NCI-H2107 (cell line): ENCODE measurements at places on chromosomes 16 and 17.

DNA sequence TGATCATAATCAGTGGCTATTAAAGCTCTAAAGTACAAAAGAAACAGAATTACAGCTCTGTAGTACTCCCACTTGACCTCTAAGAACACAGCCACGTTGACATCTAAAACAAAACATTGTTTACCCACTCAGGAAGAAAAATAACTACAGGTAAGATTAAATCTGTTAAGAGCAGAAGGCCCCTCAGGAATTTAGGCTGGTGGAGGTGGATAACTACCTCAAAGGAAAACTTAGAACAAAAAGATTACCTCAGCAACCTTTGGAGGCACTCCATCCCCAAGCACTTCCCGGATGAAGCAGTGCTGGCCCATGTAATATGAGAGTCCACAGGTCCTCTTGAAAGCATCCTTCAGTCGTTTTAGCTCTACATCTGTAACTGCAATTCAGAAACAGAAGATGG lies 46.7 kb downstream of the USP32 start:
- no peak for DNase-seq

DNA sequence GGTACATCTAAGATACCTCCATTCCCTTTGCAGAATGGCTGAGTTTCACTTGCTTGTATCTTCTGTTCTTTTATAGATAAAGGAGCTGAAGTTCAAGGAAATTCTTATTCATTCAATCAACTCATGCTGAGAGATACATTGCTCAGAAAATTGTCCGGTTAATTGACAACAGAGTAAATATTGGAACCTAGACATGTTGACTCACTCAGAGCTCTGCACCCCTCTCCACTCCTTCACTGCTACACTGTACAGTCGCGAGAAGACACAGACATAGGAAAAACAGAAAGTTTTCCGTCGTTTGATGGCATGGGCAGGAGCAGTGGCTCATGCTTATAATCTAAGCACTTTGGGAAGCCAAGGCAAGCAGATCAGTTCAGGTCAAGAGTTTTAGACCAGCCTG lies 690.5 kb upstream of the SOX9 start:
- no peak for DNase-seq

DNA sequence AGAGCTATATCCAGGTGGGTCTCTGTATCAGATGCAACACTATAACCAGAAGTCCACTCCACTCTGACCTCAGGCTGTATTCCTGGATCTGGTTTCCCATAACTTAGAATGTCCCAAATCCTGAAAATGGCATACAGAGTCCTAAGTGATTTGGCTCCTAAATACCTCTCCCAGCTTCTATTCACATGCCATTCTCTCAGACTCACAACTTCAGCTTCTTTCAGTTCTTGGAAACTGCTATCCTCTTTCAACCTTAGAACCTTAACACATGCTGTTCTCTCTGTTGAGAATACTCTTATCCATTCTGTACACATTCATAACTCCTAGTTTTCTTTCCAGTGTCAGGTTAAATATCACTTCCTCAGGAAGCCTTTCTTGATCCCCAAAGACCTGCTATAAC lies 132.0 kb downstream of the BRIP1 start:
- DNase-seq, result no peak

GRCh38 chr16:58026139-58026704 lies 668 bp downstream of the MMP15 start:
- no peak for DNase-seq

DNA sequence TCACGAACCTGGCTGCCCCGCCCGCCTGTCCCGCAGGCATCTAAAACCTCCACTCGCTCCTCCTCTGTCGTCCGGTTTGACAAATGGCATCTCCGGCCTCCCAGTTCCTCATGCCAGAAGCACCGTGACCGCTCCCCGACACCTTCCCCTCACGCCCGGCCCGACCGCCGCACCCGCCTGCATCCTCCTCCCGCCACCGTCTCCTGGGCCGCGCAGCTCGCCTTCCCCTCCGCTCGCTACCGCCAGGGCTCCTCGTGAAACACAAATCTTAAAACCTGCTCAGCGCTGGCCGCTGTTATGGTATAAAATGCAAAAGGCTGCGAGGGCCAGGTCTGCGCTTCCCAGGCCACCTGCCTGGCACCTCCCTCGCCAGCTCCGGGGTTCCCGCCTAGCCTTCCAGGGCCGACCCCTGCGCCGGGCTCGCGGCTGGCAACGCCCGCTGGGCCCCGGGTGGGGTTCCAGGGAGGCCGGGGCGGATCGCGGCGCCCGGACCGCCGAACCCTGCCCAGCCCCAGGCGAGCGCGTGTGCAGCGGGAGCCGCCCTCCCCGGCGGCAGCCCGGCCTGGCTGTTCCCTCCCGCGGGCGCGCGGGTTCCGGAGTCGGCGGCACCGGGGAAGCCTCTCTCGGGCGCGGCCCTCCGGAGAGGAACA lies 488 bp downstream of the SPSB3 start:
- DNase-seq, result no peak

DNA sequence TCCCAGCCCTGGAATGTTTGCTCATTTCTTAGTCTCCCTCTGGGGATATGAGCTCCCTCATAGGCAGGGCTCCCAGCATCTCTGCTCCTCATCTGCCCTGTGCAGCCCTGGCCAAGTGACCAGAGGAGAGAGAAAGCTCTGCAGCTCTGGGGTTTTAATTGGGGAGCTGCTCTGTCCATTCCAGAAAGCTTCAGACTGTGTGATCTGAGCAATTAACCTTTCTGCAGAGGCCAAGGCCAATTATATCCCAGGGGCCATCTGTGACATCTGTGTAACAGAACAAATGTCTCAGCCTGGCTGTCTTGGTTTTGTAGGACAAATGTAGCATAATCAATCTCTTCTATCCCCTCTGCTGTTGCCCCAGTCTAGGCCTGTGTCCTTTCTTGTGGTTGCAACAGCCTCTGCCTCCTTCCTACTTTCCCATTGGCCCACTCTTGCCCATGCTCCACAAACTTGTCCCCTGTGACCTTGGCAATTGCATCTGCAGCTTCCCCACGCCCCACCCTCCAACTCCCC lies 156.0 kb downstream of the GSG1L start:
- no peak for DNase-seq

DNA sequence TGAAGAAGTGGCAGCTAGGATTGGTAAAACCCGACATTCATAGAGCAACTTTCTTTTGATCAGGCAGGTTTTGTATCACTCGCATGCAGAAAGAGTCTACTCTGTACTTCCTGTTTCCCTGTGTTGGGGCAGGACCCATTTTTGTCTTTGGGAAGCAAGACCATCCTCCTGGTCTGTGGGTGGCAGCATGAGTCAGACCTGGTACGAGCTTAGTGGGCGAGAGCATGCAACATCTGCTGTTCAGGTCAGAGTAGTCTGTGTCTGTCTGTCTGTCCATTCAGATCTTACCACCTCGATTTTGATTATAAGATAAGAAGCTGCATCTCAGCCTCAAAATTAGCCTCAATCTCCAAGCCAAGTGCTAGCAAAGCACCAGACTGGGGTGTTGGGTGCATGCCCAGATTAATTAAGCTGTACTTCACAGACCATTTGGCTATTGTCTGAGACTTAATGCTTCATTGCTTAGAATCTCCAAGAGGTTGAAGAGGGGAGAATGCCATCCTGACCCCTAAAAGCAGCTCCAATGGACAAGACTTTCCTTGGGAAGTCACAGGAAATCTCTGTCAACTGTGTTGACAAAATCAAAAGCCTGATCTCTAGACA lies 110.9 kb downstream of the XYLT1 start:
- DNase-seq, result no peak

DNA sequence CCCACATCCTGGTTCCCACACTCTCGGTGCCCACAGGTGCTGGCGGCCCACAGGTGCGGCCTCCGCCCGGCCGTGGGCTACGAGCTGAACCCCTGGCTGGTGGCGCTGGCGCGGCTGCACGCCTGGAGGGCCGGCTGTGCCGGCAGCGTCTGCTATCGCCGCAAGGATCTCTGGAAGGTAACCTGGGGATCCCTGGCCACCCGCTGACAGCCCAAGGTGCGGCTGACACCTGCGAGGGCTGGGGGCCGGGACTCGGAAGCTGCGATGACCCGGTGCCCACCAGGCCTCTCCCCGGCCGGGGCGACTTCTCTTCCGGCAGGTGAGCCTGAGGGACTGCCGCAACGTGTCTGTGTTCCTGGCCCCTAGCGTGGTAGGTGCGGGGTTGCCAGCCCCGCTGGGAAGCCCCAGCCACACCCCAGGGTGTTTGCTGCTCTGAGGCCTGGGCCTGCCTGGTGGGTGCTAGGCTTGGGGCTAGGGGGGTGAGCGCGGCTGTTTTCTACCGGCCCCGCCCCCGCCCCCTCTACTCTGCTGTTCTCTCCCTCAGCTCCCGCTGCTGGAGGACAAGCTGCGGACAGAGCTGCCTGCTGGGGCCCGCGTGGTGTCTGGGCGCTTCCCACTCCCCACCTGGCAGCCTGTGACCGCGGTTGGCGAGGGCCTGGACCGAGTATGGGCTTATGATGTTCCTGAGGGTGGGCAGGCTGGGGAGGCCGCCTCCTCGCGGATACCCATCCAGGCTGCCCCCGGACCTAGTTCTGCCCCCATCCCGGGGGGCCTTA lies 1.0 kb downstream of the ANTKMT start:
- DNase-seq, result no peak

DNA sequence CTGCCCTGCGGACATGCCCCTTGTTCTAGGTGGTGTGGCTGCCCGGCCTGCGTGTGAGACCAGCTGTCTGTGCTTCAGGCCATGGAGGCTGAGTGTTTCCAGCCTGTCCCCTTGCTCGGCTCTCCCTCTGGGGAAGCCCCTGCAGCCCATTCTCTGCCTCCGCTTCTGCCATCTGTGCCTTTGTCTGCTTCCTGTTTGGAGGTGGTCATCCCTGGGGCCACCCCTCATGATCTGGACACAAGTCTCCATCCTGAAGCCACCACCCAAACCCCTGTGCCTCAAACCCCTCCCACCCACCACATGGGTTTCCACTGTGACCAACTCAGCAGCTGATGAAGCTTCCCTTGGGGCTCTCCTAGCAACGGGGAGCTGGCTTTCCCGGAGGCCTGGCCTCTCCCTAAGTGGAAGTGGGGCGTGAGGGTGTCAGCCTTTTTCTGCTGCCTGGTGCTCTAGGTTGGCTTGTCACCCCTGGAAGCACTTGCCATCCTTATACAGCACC lies 184.9 kb downstream of the SEC14L1 start:
- no peak for DNase-seq

DNA sequence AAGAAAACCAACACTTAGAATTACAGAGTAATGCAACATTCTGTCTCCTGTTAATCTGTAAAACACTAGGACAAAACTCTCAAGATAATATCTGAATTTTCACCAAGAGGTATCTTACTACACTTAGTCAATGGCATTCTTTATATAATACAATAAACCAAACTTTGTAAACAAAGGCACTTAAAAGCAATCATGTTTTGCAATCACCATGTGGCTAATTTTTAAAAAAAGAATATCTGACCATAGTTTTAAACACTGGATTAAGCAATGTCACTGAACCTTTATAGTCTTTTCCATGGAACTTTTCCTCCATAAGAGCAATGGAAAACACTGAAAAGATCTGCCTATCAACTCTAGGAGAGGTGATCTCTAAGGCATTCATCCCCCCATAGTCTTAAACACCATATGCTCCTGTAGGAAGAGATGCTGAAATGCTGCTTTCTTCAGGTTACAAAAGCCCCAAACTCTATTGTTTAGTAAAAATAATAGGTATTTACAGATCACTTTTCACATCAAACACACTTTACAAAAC lies 144.2 kb upstream of the CORO6 start:
- DNase-seq, result no peak

DNA sequence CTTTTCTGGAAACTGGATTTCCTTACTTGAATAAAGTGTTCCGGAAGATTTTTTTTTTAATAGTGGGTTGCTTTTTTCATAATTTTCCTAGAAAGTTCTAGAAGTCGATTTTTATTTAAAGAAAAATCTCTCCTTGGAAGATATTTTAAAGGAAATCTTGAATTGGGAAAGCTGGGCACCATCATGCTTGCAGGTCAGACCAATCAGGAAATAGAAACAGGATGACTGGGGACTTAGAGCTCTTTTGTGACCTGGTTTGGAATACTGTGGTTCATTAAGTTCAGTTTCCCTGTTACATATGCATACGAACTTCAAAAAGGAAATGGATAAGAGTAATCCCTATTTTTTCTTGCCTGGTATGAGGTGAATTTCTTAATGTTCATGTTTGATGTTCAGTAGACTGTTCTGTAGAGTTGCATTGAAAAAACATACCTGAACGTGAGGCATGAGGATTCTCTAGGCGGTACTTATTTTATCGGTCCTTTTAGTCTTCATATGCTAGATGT lies 1.2 kb downstream of the NFATC3 start:
- DNase-seq, result peak; percentile 24

DNA sequence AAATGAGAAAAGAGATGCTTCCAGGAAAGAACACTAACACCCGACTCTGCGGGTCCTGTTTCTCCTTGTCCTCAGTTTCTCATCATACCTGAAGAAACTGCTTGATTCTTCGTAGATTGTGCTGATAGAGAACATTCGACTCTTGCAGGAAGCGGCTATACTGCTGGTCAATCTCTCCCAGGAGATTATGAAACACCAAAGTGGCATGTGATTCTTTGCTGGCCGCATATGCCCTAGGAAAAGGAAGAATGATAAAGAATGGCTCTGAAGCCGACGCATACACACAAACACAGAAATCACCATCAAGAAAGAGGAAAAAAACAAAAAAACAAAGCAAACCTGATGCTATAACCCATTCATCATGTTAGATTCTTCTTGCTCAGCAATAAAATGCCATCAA lies 41.8 kb downstream of the STAT3 start:
- no peak for DNase-seq

GRCh38 chr16:66399930-66400329 lies 27.2 kb upstream of the BEAN1 start:
- no peak for DNase-seq

- DNase-seq, result no peak
Observed at GRCh38 chr17:29707212-29707571, 84.5 kb upstream of the CORO6 start.

GRCh38 chr17:27319541-27320221 lies 25.8 kb downstream of the WSB1 start:
- no peak for DNase-seq

- DNase-seq, result no peak
Observed at GRCh38 chr17:41322903-41323895, 7.7 kb upstream of the KRTAP17-1 start.

DNA sequence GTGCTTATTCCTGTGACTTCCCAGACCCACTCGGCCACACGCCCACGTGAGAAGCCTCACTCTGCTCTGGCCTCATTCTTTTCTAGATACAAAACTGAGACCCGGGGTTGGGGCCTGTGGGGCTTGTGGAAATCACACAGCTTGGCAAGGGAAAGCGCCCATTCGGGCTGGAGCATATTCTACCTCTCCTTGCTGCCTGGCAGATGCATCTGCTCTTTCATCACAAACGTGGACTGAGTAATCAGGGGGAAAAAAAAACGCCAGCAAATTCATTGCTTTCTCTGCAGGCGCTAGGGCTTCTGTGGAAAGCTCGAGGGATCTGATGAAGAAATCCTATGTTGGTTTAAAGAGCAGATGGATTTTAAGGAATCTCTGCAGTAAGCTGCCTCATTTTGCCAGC lies 44.4 kb downstream of the DNAH9 start:
- DNase-seq, result no peak

GRCh38 chr16:53099318-53100130 lies 44.7 kb downstream of the CHD9 start:
- peak; percentile 92 for DNase-seq
